ENCODE measurements at places on chromosomes 3 and 15.

DNA sequence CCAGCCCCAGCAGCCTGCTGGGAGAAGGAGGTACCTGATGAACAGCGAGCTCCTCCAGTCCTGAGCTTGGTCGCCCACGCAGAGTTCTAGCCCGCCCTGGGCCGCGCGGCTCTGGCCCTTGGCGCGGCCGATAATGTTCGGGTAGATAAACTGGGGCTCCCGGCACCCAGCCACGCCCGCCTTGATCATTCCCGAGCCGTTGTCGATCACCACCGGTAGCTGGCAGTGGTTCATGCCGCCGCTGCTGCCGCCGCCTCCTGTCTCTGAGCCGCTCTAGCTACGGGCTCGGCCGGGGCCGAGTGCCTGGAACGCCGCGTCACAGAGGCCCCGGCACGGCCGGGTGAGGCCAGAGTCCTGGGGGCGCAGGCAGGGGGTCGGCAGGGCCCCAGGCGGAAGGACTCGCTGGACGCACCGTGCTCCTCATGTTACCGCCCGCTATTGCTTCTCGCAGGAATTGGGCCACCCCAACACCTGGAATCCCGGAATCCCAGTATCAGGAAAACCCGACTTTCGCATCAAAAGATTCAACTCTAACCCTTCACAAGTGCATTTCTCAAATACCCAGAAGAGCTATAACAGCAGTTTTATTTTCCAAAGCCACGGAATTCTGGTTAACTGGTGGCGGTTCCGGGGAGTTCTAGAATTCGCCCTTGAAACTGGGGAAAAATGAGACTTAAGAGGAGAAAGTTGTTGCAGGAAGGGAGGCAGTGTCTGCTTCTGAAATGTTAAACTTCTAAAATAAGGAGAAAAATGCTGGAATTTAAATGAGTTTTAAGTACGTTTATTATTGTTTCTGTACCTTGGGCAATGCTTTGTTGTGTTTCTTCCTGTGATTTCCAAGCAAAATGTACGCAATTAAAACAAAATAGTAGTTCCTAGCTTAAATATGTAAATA is at the start of gene ACTRT3:
TSS of gene ACTRT3 (minus strand) at position 275 of the 895 bp plus-strand sequence. CDS start at position 234, 41 bp downstream.
- peak; percentile 67 for DNase-seq

DNA sequence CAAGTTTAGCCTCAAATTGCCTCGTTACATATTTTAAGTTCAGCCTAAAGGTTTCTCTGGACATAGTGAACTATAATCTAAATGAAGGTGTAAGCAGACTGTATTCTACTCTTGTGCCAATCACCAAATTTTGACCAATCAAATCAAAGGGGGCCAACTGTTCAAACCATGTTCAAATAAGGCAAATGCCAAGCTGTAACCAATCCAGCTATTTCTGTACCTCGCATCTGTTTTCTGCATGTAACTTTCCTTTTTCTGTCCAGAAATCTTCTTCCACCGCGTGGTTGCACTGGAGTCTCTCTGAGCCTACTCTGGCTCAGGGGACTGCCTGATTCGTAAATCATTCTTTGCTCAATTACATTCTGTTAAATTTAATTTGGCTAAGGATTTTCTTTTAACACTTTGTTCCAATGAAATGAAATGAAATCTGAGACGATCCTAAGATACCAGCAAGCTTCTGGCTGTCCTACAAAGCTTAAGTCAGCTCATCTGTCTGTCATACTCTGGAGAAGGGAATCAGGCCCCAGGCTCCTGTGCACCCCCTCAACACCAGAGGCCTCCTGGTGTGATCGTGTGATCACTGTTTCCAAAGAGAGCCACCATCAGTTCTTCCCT is 53.2 kb upstream of the ZNF148 start:
- no peak for DNase-seq

DNA sequence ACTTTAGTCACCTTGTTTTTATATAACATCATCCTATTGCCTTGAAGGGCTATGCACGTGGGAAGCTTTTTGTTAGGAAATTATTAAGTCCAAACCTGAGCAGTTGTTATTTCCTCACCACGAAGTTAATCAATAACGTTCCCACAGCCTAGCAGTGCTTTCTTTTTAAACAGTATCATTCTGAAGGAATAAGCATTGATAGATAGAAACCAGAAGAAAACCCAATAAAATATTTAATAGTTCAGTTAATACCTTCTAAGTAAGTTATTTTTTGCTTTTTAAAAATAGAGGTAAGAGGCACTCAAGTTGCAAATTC is 149.3 kb downstream of the KCNMB2 start:
- DNase-seq = no peak

GRCh38 chr15:101047301-101047781 is 128.2 kb downstream of the LRRK1 start:
- peak; percentile 11 for DNase-seq

- DNase-seq = no peak
These were observed 181.2 kb upstream of the RARB start for GRCh38 chr3:25246913-25247312.

DNA sequence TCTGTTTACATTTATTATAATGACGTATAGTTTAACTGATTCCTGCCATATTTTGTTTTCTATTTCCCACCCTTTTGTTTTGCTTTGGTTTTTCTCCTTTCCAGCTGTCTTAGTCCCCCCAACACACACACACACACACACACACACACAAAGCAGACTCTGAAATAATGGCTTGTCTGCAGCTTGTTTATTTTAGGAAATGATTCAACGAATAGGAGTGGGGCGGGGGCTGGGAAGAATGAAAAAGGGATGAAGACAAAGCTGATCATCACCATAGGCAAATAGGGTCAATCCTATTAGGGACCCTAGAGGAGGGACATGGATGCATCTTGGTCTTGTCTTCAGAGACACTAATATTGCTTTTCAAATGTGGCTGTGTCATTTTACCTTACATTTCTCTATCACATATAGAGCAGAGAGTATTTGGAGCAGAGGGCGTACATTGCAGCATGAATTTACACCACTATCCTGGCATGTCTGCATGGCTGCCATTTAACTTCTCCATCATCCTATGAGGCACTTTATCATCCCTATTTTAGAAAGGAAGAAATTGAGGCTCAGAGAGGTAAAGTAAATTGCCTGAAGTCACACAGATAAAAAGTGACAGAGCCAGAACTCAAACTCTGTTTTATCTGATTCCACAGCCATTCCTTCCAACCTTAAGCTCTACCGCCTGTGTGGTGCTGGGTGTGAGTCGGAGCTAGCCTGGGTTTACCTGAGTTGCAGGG is 147.2 kb upstream of the TPM1 start:
- no peak for DNase-seq

- no peak for DNase-seq
These were observed 37.5 kb upstream of the ESYT3 start for GRCh38 chr3:138396752-138397410.

GRCh38 chr3:153396581-153396980 is 234.6 kb downstream of the RAP2B start:
- DNase-seq = no peak

- no peak for DNase-seq
These were observed 14.4 kb upstream of the GOLGA8J start for GRCh38 chr15:30068326-30068725.

Data from CD4-positive, alpha-beta T cell treated with Interleukin-4 for 1 hour (primary cell).